ENCODE measurements at places on chromosomes 2 and 18.

DNA sequence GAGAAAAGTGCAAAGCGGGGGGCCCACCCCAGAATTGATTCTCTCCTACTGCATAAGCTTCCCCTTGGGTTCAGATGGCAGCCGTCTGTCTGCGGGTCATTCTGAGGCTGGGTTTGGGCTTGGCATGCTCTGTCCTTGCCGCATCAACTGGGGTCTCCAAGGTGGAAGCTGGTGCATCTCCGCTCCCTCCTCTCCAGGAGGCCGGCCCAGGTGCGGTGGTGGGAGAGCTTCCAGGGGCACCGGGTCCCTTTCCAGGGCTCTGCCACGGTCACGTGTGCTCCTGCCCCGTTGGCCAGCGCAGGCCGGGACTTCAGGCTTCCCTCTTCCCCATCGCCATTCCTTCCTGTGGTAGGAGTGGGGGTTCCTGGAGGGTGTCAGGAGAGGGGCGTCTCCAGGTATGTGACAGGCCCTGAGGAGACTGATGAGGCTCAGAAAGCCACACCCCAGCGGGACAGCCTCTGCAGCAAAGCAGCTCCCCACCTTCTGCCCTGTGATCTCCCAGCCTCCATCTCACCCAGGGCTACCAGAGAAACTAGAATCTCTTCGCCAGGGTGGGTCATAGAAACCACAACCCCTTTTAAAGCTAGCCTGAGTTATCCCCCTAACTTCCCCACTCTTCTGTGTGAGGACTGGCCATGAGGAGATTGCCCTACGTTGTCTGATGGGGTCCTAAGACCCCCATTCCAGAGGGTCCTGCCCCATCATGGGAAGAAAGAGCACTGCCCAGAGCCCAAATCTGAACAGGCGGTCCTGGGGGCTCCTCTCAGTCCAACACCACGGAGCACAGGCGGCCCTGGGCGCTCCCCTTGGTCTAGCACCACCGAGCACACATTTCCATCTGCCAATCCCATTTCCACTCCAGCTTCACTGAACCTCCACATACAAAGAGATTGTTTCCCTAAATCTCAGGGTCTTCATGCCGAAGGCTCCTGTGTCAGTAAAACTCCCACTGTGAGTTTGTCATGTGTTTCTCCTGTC lies 76.6 kb downstream of the SLC66A2 start:
- no peak for DNase-seq

DNA sequence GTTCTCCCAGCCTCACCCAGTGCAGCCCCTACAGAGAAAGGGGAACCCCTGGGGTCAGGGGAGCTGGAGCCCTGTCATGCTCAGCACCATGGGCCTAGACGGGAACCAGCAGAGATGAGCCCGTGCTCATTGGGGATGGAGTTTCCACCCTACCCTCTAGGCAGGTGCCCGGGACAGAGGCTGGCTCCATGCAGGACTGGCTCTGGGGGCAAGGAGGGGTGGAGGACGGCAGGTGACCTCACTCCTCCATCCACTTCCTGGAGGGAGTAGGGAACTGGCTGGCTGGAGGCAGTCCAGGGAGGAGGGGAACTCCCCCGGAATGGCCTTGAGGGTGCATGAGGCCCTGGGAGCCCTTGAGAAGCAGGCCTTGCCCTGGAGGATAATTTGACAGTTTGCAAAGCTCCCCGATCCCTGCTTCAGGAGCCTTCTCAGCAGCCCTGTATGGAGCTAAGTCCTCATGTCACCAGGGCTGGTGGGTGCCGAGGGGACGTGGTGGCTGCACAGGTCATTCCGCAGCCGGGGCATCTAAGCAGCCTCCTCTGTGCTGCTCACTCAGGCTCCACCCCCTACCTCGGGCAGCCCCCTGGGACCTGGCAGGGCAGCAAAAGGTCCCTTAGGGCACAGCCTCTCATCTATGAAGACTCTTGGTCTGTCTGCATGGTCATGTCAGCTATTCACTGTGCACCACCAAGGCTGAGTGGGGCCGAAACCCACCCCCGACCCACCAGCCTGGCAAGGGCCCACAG lies 2.1 kb downstream of the NEURL3 start:
- no peak for DNase-seq

DNA sequence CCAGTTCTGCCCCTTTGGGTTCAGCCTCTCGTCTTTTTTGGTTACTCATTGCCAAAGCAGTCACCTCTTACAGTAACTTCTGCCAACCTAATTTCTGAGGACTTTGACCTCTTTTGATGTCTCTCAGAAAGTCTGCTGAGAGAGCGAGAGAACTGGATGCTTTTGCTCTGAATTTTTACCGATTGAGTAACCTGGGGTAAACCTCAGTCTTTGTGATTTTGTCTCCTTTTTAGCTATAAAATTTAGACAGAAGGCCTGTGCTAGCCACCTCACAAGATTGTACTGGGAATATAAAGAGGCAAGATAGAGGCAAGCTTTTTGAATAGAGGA lies 34.8 kb upstream of the IL1R1 start:
- no peak for DNase-seq

GRCh38 chr18:77113361-77114151 lies 19.0 kb downstream of the MBP start:
- no peak for DNase-seq

DNA sequence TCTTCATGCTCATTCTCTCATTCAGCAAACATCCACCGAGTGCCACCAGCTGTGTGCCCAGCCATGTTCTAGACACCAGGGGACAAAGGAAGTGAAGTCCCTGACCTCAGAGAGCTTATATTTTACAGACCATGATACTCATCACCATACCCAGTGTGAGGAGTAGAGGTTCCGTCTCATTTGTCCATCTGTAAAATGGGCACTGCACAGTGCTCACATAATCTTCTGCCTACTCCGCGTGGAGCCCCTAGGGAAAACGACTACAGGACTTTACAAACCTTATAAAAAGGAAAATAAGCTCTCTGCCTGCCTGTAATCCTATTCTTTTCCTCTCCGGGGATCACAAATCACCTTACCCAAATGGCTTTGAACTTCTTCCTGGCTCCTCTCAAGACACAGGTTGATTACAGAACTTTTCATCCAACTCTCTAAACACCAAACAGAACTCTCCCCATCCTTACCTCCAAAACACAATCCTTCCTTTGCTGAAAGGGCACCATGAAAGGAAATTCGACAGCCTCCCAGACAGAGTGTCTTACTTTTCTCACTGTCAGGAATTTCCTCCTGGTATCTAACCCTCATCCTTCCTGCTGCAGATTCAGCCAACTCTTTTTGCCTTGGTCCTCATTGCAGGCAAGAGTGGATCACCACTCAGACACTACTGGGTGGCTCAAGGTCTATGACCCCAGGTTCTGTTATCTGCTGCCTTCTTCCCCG lies 99.5 kb downstream of the TNS1 start:
- no peak for DNase-seq

DNA sequence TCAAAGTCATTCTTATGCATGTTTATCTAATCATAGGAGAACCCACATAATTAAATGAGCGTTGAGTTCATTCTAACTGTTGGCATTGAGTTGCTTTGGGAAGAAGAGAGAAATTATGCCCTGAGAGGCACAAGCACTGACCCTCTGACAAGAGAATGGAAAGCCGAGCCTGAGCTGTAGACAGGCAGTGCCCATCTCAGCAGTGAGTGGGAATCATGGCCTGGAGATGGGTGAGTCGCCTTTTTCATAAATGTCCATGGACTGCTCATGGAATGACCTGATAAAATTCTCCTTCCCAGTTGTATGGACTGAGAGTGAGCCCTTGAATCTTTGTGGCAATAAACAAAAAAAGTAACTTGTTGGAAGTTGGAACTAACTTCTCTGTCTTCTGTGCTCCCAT lies 21.4 kb upstream of the MYO3B start:
- DNase-seq: no peak

GRCh38 chr18:44778788-44779187 lies 98.1 kb downstream of the SETBP1 start:
- DNase-seq: no peak

GRCh38 chr2:197759013-197759412 lies 26.1 kb downstream of the BOLL start:
- DNase-seq: no peak

DNA sequence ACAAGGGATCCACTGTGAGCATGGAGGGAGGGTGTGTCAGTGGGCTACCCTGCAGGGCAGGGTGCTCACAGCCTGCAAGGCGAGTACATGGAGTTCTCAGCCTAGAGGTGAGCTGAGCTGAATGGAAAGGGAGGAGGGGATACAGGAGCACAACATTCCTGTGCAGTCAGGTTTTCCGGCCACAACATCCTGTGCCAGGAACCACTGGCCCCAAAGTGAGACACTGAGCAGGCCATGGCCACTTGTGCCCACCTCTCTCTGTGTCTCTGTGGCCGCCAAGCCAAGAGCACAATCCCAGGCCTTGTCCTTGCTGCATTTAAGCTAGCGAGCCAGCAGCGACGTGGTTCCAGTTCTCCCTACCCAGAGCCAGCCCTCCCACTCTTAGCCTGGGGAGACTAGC lies 6.1 kb downstream of the DOK1 start:
- DNase-seq: no peak

GRCh38 chr18:29008809-29009208 lies 831.9 kb upstream of the CDH2 start:
- no peak for DNase-seq

DNA sequence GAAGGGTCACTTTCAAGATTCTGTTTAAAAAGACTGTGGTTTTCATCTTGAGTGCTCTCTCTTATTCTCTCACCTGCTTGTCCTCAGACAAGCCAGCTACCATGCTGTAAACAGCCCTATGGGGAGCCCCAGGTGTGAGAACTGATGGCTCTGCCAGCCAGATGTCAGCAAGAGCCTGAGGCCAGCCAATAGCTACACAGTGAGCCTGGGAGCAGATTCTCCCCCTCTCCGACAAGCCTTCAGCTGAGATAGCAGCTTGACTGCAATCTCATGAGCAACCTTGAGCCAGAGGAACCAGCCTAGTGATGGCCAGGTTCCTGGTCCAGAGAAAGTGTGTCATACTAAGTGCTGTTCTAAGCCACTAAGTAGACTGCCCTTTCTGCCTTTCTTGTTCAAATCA lies 272.1 kb downstream of the NAPG start:
- no peak for DNase-seq

DNA sequence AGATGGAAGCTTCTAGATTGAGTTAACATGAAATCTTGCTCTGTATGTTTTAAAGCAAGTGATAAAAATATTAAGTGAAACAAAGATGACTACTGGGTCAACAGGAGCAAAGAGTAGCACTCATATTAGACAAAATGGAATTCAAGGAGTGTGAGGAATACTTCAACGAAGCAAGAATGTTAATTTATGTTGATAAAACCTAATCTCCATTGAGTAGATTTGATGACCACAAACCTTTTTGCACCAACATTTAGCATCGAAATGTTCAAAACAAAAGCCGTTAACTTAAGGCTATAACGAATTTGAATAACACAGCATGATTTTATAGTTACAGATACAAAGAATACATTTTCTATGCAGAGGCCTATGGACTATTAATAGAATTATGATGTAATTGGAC lies 35.7 kb downstream of the MRPS9 start:
- DNase-seq: no peak

DNA sequence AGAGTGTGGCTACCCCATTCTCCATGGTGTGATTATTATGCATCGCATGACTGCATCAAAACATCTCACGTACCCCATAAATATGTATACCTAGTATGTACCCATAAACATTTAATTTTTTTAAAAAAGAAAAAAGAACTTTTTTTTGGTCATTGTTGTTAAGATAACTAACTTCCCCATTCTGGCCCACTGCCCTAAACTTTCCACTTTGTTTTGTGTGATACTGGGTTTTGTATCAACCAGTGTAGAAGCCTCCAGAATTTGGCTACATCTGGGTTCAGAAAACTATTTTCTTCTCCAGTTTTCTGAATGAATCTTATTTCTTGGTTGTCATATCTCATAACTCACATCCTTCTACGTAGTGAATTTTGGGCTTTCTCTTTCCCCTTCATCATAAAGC lies 62.3 kb upstream of the NABP1 start:
- DNase-seq: peak; percentile 50

- no peak for DNase-seq
These were observed 143.0 kb upstream of the SOX11 start for GRCh38 chr2:5548991-5549715.

- no peak for DNase-seq
These were observed 122.9 kb downstream of the GLI2 start for GRCh38 chr2:120858361-120859106.

DNA sequence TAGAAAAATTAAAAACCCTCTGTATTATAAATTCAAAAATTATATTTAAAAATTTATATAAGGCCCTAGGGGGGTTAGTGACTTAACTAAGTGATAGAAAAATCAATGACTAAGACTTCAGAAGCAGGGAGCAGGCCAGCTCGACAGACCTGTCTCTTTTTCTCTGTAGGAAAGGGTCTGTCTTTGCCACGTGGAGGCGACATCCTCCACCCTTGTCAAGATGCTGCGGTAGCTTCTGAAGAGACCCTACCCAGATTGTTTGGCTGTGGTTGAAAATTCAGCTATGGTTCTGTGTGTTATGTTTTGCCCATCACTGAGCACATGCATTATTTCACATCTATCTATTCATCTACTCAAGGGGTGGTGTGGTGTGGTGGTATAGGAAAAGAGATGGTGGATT lies 8.2 kb upstream of the SLC4A3 start:
- DNase-seq: peak; percentile 31

- no peak for DNase-seq
These were observed 3.1 kb downstream of the IL36RN start for GRCh38 chr2:113061896-113062770.

GRCh38 chr18:58716060-58716756 lies 44.9 kb downstream of the MALT1 start:
- peak; percentile 68 for DNase-seq

DNA sequence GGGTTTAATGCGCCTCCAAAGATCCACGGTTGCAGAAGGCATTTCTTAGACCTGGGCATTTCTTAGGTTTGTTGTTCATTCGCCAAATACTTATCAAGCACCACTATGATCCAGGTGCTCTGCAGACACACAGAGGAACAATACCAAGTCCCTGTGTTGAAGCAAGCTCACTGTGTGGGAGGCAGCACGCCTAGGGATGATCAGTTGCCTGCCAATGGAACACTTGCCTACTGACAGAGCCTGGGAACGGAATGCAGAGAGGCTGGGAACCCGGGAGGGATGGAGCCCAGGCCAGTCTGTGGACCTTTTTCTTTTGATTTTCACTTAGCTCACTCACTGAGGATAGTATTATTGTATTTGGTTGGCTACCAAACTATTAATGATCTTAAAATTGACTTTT lies 1.9 kb upstream of the GRP start:
- no peak for DNase-seq

GRCh38 chr2:167471332-167471731 lies 583.1 kb downstream of the XIRP2 start:
- DNase-seq: no peak

- no peak for DNase-seq
These were observed 367.7 kb upstream of the SALL3 start for GRCh38 chr18:78611869-78612268.

- peak; percentile 75 for DNase-seq
These were observed 6.6 kb upstream of the DSC3 start for GRCh38 chr18:31049189-31049588.

DNA sequence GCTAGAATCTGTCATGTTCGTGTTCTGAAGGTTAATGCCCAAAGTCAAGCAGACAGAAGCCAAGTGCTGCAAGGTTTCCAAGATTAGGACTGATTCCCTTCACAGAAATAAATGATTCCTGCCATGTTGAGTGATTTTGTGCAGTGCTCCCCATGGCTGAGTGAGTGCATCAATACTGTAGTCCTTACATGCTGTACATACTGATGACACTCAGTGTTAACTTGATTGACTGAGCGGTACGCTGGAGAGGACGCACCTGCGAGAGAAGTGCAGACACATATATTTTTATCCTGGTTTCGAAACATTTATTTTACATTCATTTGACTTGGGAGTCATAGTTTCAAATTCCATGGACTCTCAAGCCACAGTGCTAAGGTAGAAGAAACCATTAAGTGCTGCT lies 92.0 kb downstream of the ASXL3 start:
- DNase-seq: no peak
